Substantia nigra (tissue), 51 donors: ENCODE measurements at places on chromosomes 11 and 22.
A peak's percentile ranks its signal among the peaks of the same experiment; 100 is the strongest.

GRCh38 chr11:67303835-67304411 lies 593 bp downstream of the SSH3 start:
- DNase-seq, result no peak

DNA sequence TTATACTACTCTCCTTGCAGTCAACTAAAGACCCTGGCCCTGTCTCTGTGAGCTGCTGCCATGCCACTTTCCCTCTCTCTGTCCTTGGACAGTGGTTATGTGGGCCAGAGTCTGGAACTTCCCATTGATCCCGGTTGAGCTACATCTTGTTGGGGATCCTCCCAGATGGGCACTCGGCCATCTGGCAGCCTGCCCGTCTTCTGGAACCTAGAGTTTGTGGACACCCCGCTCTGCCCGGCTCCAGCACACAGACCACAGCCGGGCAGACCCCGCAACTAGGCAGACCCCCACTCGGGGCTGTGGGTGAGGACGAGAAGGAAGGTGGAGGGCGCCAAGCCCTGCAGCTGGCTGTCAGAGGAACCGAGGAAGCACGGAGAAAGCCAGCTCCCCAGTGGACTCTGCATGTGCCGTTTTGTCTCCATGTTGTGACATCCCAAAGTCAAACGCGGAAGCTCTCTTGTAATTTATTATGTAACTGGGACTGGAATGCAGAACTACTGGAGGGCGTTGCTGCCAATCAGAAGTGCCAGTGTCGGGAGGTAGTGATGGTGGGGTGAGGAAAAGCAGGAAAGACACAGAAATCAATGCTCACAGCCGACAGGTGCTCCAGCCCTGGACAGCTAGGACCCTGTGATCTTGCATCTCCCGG lies 207.7 kb downstream of the CEP164 start:
- DNase-seq, result no peak

DNA sequence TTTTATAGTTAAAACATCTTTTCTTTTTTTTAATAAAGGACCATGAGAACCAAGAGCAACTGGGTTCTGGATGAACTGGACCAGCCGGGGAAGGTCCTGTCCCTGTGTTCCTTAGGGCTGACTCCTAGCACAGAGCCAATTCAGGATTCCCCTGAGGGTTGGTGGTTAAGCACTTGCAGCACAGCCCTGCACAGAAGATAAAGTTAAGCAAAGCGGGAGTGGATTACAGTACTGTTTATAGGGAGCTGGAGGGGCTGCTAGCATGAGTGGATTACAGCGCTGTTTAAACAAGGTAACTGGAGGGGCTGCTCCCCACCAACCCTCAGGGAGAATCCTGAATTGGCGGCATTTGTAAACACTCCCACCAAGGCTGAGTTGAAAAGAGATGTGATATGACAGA lies 90.6 kb downstream of the CELSR1 start:
- no peak for DNase-seq

- no peak for DNase-seq
These were observed 13.9 kb downstream of the MYBPC3 start for GRCh38 chr11:47338396-47339241.

GRCh38 chr11:57787920-57788702 lies 26.5 kb downstream of the CTNND1 start:
- DNase-seq, result peak; percentile 14

DNA sequence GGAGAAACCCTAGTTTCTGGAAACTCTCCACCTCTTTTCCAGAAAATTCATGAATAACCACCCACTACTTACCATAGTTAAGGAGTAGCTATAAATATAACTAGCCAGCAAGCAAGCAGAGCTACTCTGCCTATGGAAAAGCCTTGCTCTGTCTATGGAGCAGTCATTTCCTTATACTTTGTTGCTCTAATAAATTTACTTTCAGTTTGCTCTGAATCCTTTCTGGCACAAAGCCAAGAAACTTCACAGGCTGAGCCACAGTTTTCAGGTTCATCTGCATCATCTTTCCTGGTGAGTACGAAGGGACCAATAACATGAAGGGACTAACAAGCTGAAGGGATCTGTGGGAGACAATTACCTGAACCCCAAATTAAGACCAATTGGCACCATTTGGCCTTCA lies 4.6 kb downstream of the OR4C45 start:
- DNase-seq, result no peak

- DNase-seq, result no peak
These were observed 40.5 kb downstream of the GRAMD4 start for GRCh38 chr22:46660604-46661201.

DNA sequence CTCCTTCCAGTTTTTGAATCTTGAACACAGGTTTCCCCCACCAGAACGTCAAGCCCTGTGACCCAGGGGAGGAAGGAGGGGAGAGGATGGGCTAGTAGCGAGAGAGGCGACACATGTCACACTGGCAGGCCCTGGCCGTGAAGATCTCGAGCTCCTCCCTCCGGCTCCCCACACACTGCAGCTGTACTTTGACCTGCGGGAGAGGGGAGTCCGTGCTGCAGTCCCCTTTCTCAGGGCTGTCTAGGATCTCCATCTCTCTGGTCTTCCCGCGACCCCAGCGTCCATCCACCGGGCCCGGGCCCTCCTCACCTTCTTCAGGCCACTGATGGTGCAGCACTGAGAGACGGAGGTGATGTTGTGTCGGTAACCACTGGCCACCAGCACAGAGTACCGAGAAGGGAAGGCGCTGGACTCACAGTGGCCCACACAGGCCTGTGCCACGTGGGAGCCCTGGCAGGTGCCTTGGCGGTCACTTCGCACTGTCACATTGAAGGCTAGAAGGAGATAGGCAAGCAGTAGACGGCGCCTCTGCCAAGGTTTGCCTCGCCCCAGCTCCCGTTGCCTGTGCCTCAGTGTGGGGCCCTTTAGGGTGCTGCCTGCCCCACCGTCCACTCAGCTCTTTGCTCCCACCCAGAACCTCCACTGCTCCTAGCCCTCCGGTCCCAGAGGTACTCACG lies 873 bp downstream of the GPHA2 start:
- DNase-seq, result no peak

GRCh38 chr11:81658722-81659121 lies 1074.9 kb downstream of the FAM181B start:
- no peak for DNase-seq

DNA sequence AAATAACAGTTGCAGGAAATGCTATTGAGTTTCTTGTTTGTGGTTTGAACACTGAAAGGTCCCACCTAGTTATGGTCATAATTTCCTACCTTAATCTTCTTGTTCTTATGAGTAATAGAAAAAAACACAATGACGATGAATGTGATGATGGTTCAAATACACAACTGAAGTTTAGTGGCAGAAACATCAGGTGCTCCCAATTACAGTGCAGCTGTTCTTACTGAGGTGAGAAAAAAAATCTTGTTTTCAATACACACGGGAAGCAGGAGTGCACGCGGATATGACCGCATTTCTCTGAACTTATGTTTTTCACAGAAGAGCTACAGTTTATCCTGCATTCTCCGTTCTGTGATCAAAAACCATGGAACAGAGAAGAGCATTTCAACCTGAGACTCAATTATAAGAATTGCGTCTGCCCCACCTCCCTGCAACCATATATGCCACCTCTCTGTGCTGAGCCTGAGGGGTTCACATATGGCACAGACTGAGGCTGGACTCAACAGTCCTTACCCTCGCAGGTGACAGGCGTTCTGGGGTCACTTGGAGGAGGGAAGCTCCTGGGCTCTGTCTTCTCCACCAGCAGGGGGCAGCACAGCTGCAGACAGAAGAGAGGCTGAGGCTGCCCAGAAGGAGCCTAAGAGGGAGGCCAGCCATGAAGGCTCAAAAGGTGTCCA lies 99.7 kb upstream of the IGLL5 start:
- DNase-seq, result no peak

GRCh38 chr11:66951927-66952337 lies 6.3 kb downstream of the PC start:
- no peak for DNase-seq

GRCh38 chr22:47237890-47238480 lies 475.5 kb downstream of the TBC1D22A start:
- no peak for DNase-seq

DNA sequence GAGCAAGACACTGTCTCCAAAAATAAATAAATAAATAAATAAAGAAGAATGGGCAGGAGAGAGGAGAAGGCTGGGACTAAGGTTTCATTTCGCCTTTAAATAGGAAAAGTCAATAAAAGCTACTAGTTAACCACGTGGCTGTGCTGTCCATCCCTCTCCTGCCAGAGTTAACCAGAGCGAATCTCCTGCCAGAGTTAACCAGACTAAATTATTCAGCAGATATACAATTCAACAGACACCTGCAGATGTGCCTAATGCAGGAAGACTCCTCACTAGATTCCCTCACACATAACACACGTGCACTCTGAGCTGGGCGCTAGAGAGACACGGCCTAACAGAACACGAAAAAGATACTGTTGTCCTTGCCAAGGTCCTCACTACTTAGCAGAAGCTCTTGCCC lies 156.1 kb downstream of the IGLL1 start:
- no peak for DNase-seq

GRCh38 chr22:23874871-23875270 lies 17.2 kb downstream of the SLC2A11 start:
- DNase-seq, result no peak

DNA sequence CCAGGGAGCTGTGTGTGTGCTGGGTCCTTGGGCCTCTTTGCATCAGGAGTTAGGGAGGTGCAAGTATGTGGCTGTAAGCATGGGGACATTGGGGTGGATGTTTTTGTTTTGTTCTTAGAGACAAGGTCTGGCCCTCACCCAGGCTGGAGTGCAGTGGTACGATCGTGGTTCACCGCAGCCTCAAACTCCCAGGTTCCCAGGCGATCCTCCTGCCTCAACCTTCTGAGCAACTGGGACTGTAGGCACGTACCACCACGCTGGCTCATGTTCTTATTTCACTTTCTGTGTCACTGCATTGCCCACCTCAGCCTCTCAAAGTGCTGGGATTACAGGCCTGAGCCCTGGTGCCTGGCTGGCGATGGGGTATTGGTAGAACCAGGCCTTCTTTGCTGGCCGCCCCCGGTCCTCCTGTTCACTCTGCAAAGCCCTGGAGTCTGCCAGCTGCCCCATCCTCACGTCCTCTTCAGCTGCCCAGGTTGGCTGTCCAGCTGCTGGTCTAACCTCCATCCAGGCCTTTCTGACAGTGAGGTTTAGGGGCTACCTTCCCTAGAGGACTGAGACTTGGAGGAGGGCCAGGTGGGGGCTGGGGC lies 851 bp upstream of the GRAMD4 start:
- no peak for DNase-seq

- no peak for DNase-seq
These were observed 6.0 kb downstream of the RPL3 start for GRCh38 chr22:39313258-39314001.

- peak; percentile 30 for DNase-seq
These were observed 47.5 kb downstream of the MEI1 start for GRCh38 chr22:41746567-41747400.

GRCh38 chr22:38788846-38789245 lies 5.1 kb downstream of the DNAL4 start:
- DNase-seq, result no peak

- no peak for DNase-seq
These were observed 209.5 kb downstream of the CASP12 start for GRCh38 chr11:104688731-104689130.

- DNase-seq, result no peak
These were observed 4.6 kb downstream of the PRSS23 start for GRCh38 chr11:86804951-86805350.

GRCh38 chr11:69392104-69392653 lies 89.3 kb upstream of the LINC01488 start:
- DNase-seq, result no peak
